ENCODE measurements at places on chromosomes 7 and 10. TPM values are rescaled to one million over a fixed set of nuclear protein-coding genes. Genes with fewer than 3 reads are reported as not detected.

TOMM7 gene
- 312 TPM for total RNA-seq

FGFR2 gene
- 149 TPM for total RNA-seq

PHYHIPL gene
- total RNA-seq = 0.29 TPM

CLRN3 gene
- total RNA-seq = not detected

ATG9B gene
- total RNA-seq = not detected

ALOX5 gene
- total RNA-seq = 28.2 TPM

XRCC2 gene
- 0.33 TPM for total RNA-seq

ASCC1 gene
- 27.1 TPM for total RNA-seq

ZP3 gene
- total RNA-seq = 0.39 TPM

PODXL gene
- 125 TPM for total RNA-seq

WIPF3 gene
- total RNA-seq = 1.2 TPM

ANKRD22 gene
- not detected for total RNA-seq

PRSS1 gene
- total RNA-seq = not detected

ZNF722 gene
- not detected for total RNA-seq

GPR146 gene
- 8.7 TPM for total RNA-seq

DENND2A gene
- 2.3 TPM for total RNA-seq

ANKRD26 gene
- total RNA-seq = 13.8 TPM

CYP3A5 gene
- 0.78 TPM for total RNA-seq

SPDYE8 gene
- total RNA-seq = not detected

HTR5A gene
- not detected for total RNA-seq

CALML3 gene
- total RNA-seq = not detected

ITIH2 gene
- not detected for total RNA-seq

SLC26A3 gene
- total RNA-seq = not detected

MEST gene
- 27.3 TPM for total RNA-seq

IL2RA gene
- total RNA-seq = 1.9 TPM

MRLN gene
- not detected for total RNA-seq

GSAP gene
- total RNA-seq = 43.1 TPM

FAM131B gene
- 0.11 TPM for total RNA-seq

CPVL gene
- 79.8 TPM for total RNA-seq

FFAR4 gene
- total RNA-seq = 0.78 TPM

DGKI gene
- total RNA-seq = 71.0 TPM

PNLIPRP2 gene
- total RNA-seq = not detected

IFIT3 gene
- 11.4 TPM for total RNA-seq

SPDYE16 gene
- 0.29 TPM for total RNA-seq

CTTNBP2 gene
- 18.2 TPM for total RNA-seq

GIMAP7 gene
- total RNA-seq = 12.9 TPM

SLIT1 gene
- 0.78 TPM for total RNA-seq

SSBP1 gene
- 112 TPM for total RNA-seq

MOGAT3 gene
- not detected for total RNA-seq

TWIST1 gene
- 5.2 TPM for total RNA-seq

STX1A gene
- total RNA-seq = 7.1 TPM

AKR1C4 gene
- total RNA-seq = not detected

CDK14 gene
- 32.2 TPM for total RNA-seq

DPP6 gene
- 55.6 TPM for total RNA-seq

PKD2L1 gene
- total RNA-seq = not detected

SOSTDC1 gene
- total RNA-seq = 1.1 TPM

DLX5 gene
- 0.67 TPM for total RNA-seq

GRM3 gene
- not detected for total RNA-seq

TMEM270 gene
- not detected for total RNA-seq

SKIDA1 gene
- total RNA-seq = 9.9 TPM

Data from thyroid gland (tissue), 4 donors.